ENCODE measurements at places on chromosomes 12 and 14.

DNA sequence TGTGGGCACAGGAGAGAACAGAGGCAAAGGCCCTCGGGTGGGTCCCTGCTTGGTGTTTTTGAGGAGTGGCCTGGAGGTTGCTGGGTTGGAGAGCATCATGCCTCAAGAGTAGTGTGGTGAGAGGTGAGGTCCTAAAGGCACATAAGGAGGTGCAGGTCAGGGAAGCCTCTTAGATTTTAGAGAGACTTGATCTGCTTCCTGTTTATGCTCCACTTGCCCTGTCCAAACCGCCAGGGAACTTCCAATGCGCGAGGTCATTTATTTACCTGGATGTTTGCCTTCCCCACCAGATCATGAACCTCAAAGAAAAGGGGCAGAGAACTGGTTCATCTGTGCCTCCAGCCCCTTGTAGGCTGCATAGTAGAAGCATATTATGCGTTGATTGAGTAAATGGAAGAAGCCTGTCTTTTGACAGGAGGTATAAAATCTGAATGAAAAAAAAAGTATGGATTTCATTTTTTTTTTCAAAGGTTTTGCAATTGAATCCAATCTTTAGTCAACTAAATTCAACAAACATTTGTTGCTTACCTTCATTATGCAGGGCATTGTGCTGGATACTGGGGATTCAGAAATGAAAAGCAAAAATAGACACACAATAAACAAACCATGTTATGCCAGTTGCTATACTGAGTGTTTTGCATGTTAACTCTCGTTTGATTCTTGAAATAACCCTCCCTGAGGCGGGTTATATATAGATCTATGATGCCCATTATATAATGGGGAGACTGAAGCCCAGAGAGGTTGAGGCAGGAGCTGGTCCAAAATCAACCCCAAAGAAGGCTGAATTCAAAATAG, 485.2 kb downstream of the VRK1 start:
- DNase-seq = no peak

DNA sequence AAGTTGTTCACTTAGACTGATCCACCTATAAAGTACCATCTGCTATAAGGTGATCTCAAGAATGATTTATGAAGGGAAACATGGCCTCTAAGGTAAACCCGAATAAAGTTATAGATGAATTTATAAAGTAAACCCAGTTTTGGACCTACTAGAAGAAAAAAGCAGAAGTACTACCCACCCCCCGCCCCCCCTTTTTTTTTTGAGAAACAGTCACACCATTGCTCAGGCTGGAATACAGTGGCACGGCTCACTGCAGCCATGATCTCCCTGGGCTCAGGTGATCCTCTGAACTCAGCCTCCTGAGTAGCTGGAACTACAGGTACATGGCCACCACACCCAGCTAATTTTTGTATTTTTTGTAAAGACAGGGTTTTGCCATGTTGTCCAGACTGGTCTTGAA, 3.9 kb downstream of the ENTPD5 start:
- no peak for DNase-seq

DNA sequence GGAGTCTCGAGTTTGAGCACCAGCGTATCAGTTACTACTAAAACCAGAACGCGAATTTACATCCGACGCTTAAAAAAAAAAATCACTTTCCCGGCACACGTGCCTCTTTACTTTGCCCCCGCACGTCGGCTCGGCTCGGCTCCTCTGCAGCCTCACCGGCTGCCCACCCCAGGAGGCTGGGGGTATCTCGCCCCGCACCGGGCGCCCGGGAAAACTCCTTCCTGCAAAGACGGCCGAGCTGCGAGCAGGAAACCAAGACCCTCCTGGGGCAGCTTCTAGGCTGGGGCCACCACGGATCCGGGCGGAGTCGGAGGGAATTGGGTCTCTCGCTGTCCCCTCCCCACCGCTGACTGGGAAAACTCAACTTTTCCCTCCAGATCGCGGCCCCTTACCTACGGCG, 610 bp downstream of the VSIG10 start:
- no peak for DNase-seq

DNA sequence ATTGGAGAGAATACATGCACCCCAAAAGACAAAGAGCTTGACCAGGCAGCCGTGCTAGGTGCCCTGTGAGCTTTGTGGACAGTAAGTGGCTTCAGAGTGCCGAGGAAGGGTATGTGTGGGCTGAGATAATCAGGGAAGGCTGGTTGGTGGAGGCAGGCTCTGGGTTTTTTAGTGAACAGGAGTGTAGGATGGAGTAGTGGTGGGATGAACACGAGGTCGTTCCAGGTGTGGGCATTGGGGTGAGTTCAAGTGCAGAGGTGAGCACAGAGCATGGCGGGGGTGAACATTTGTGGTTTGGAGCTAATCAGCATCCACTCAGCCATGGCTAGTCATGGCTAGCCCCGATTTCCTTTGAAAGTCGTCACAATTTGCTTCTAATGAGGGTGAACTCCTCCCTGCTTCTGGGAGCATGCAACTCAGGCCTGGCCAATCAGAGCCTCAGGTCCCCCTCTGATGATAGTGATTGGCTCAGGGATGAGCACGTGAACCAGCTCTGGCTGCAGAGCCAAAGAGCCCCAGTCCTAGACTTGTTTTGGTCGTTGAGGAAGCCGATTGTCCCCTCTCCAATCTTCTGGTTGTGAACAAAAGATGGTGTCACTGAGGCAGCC, 40.7 kb upstream of the TCL1B start:
- no peak for DNase-seq

DNA sequence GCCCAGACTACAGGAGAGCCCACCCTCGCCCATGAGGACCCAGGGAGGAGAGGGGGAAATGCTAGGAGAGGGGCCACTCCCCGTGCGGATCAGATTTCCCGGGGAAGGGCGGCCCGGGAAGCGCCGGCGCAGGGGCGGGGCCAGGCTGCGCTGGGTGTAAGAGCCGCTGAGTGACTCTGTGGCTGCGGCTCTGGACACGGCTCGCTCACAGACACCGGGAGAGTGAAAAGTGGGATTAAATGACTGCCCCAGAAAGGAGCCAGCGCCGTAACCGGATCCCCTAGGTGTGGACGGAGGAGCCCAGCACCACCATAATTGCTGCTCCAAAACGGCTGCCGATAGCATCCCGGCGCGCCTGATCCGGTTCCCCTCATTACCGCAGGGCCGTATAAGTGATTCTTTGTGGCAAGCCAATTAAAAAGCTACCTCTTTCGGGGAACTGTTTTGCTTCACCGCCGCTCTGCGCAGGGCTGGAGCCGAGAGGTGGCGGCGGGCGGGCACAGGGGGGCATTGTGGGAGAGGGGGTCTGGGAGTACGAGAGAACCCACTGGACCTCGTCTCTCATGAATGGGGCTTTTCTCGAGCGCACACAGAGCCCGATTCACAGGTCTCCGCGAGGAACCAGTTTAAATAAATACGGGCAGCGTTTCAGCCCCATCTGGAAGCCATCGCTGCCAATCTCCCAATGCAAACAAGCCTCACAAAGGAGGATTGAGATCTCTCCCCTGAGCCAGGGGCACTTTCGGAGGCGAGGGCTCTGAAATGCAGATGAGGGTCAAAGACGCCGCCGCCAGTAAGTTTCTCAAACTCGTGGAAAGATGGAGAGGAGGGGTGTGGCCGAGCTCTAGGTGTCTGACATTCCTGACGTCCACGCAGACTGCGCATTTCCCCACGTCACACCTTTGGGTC, 2.5 kb downstream of the COL2A1 start:
- peak; percentile 20 for DNase-seq

DNA sequence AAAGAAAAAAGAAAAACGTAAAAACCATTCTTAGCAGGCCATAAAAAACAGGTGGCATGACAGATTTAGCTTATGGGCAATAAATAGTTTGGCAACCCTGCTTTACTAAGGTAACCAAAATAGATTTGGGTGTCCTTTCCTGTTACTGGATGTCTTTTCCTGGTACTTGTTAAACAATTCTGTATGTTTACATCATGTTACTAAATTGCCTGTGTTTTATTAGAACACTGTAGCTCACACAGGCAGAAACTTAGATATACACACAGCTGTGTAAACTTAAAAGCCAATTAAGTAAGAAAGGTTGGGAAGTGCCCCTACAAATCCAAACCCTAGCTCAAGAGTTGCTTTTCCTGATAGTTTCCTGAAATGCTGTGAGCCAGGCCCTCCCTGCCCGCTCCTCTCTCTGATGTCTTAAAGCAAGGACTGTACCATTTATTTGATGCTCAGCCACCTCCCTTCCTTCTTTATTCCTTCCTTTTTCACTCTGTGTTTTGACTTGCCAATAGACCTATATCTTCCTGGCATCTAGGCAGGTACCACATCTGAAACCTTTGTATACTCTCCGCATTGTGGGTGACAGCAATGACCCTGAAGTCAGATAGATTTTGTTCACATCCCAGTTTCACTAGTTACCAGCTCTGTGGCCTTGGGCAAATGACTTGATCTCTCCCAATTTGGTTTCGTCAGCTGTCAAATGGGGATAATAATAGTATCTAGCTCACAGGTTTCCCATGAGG, 3.7 kb upstream of the CAMKK2 start:
- no peak for DNase-seq

Measured in brain microvascular endothelial cell (primary cell).